ENCODE measurements at places on chromosomes 11 and 22. TPM values are rescaled to one million over a fixed set of nuclear protein-coding genes. Genes with fewer than 3 reads are reported as not detected.
A peak's percentile ranks its signal among the peaks of the same experiment; 100 is the strongest.

The SHANK2 gene
- total RNA-seq: 25.9 TPM

The FAM111B gene
- total RNA-seq: 0.72 TPM

DNA sequence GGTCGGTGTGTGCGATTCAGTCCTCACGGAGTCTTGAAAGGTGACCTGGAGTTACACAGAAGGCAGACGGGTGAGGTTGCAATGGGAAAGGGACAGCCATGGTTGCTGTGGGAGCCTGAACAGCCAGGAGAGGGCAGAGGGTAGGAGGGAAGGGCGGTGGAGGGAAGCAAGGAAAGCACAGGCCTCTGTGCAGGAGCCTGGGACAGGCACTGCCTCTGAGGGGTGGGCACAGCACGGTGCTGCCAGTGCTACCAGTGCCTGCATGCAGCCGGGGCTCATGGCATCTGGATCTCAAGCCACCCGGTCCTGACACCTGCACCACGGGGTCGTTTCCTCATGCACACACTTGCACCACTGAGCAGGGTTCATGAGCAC, 401.0 kb downstream of the TBC1D22A start:
- DNase-seq: peak; percentile 50

GRCh38 chr22:47091246-47091651, 328.8 kb downstream of the TBC1D22A start:
- no peak for DNase-seq

GRCh38 chr11:11463405-11463804, 110.4 kb upstream of the CSNK2A3 start:
- no peak for DNase-seq
